ENCODE measurements at places on chromosomes 5 and 9.

- no peak for DNase-seq
These were observed 88.4 kb downstream of the KCNT1 start for GRCh38 chr9:135790356-135790755.

DNA sequence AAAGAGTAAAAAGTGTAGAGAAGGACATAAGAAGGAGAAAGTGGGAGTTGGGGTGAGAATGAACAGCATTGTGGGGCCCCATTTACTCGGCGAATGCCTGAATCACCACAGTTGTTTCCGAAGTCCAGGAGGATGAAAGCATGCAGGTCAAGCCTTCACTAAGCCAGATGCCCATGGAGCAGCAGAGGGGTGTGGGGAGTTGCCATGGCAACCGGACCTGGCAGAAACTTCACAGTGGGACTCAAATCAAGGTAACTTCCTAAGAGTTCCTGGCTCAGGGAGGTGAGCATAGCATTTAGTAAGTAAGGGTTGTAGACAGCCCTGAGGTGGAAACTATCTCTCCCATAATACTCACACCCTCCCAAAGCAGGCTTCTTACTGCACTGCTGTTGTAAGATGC lies 357.1 kb downstream of the TRIM32 start:
- no peak for DNase-seq

- DNase-seq, result no peak
These were observed 479.2 kb upstream of the TUSC1 start for GRCh38 chr9:26157411-26157810.

GRCh38 chr5:65451436-65451835 lies 30.3 kb downstream of the ADAMTS6 start:
- no peak for DNase-seq

GRCh38 chr5:80198399-80198798 lies 57.4 kb downstream of the SERINC5 start:
- DNase-seq, result no peak

DNA sequence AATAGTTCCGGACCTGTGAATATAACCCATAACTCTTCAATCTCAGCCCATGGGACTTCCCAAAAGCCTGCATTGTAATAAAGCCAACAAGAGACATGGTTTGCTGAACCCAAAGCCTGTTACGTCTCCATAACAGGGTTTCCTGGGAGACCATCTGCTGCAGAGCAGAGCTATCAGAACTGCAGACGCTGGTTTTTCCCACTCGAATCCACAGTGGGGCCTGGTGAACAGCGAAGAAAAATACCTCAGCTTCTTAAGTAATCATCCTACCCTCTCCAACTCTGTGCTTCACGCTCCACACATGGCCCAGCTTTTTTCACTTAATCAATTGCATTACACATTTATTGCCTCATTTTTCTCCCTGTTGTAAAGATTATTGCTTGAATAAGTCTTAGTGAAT lies 409.5 kb upstream of the GRIA1 start:
- DNase-seq, result no peak

GRCh38 chr9:107323836-107324585 lies 40.9 kb downstream of the RAD23B start:
- DNase-seq, result no peak
